Posterior vena cava (tissue), 2 donors: ENCODE measurements at places on chromosomes 5 and 9. TPM values are rescaled to one million over a fixed set of nuclear protein-coding genes. Genes with fewer than 3 reads are reported as not detected.

GLRA1 gene
- not detected for total RNA-seq

INSL6 gene
- total RNA-seq, result not detected

CYLC2 gene
- not detected for total RNA-seq

FCN2 gene
- total RNA-seq, result not detected

LCN12 gene
- total RNA-seq, result 0.88 TPM

KCNV2 gene
- total RNA-seq, result not detected

DNA sequence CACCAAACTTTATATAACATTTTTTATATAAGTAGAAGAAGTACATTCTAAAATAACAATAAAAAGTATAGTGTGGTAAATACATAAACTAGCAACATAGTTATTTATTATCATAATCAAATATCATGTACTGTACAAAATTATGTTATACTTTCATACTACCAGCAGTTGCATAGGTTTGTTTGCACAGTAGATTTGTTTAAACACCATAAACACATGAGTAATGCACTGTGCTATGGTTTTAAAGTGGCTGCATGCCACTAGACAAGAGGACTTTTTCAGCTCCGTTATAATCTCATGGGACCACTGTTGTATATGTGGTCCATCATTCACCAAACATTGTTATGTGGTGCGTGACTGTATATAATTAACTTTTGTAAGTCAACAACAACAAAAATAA is 137.6 kb downstream of the DRD1 start:
- no peak for DNase-seq

GRCh38 chr5:171808951-171809350 is 23.3 kb downstream of the SMIM23 start:
- no peak for DNase-seq

DNA sequence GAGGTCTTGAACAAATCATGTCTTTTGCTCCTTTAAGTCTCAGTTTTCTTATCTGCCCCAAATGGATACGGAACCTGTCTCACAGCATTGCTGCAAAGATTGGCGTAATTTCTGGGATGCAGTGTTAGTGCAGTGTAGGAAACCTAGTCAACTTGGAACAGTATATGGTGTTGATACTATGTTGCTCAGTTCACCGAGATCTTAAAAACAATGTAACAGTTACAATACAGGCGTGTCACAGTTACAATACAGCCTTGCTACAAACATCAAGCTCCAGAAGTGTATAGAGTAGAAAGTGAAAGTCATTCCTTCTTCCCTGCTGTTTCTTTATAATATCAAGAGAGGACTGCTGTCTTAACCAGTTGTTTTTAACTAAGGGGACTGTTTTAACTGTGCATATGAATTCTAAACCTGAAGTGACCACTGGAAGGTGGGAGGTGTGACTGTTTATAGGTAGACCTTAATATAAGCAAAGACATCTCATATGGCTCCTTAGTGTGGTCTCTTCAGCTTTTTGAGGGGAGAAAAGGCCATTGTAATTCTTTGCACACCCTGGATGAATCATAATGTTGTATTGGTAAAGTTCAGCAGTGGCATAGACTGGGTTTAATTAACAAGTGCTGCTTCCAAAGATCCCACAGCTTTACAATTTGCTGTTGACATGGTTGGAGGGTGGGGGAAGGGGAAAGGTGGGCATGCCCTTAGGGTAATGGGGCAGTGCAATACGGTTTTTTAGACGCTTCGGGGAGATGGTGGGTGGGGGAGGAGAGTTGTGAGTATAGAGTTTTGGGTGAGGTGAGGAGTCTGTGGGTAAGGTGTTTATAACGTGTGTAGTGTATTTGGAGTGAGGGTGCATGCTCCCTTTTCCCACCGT is 12.9 kb downstream of the PRRC2B start:
- no peak for DNase-seq

DNA sequence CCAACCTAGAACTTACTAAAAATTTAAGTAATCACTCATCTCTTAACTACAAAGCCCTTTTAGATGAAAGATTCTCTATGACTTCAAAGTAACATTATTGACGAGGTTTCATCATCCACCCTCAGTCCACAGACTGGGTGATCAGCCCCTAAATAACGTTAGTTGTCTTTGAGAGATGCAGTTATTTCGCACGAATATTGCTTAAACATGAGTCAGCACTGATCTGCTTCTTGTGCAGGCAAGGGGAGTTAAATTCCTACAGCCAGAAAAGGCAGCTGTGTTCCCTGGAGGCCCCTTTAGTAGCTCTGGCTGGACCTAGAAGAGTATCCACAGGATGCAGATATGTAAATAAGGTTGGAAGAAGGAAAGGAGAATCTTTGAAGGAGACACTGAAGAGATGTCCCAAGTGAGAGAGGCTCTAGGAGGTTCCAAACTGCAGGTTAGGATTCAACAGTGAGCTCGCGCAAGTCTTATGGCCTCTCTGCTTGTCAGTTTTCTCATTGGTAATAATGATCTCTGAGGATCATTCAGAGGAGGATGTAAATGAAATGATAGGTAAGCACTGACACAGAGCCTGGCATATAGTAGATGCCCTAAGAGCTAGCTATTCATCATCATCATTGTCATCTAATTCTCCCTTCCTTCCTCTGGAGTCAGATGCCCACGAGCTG is 122.2 kb upstream of the MAN2A1 start:
- DNase-seq, result no peak

GRCh38 chr9:137293094-137293481 is 9.0 kb downstream of the NRARP start:
- no peak for DNase-seq

DNA sequence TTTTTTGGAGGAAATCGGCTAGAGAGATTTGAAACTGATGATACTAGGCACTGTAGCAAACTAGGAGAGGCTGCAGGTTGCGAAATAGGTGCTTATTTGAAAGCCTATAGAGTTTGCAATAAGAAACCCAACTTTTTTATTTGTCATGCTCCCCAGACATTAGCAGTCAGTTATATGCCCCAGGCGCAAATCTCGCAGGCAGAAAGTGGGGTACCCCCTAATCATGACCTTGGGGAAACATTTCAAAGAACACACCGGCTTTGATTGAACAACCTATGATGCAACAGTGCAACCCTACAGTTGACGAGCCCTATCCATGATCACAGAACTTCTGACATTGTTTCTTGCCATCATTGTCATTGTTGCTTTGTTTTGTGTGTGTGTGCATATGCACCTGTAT is 510.5 kb downstream of the RAB3C start:
- no peak for DNase-seq

- no peak for DNase-seq
Measured at GRCh38 chr9:81664638-81665222, 24.6 kb downstream of the TLE1 start.

DNA sequence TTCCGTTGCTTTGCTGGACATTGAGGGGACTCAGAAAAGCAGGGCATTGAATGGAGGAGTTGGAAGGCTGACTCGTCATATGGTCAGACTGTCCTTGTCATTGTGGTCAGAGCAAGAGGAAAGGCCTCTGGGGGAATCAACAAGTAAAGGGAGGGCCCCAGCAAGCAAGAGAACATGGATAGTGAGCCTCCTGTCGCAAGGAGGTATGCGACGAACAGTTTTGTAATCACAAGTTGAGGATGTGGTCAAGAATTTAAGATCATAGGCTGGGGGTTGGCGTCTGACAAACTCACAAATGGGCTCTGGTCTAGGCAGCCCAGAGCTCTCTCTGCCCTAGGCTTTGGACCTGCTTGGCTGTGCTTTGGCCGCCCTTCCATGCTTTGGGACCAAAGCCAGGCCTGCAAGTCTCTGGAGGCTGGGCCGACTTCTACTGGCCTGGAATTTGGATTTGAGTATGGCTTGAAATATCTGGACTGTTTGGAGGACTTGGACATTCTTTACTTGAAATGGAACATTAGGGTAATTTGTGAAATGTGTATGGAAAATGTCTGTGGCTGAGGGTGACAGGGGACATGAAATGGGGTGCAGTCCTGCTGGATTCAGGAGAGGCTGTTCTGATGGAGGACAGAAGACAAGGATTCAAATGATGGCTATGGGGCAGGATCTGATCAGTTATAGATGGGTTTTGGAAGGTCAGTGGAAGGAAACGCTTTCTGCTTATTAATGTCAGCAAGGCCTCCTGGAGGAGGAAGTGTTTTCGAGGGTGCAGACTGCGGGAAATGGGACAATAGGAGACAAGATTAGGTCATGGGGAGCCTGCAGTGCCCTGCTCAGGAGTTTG is 19.2 kb upstream of the NDST1 start:
- peak; percentile 91 for DNase-seq

DNA sequence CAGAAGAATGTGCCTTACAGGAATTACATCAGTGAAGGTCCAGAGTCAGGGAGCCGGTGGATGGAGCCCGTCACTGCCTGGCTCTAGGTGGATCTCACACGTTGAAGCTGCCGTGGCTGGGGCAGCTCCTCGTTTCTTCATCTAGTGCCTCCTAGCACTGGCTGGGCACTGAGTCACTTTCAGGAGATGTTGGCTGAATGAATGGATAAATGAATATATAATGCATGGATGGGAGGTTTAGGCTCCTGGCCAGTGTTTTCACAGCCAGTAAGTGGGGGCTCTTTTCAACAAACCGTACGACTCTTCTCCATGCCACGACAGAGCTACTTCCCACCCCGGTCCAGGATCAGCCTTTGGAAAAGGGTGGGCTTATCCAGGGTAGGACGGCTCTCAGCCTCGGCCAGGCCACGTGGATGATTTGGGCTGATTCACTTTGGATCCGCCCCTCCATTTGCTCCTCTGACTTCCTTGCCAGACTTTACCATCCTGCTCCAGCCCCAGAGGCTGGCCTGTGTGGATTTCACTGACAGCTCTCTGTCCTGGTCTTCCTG is 1.3 kb upstream of the SH3PXD2B start:
- DNase-seq, result peak; percentile 87

GRCh38 chr9:89597711-89598362 is 7.0 kb upstream of the GADD45G start:
- DNase-seq, result peak; percentile 43

DNA sequence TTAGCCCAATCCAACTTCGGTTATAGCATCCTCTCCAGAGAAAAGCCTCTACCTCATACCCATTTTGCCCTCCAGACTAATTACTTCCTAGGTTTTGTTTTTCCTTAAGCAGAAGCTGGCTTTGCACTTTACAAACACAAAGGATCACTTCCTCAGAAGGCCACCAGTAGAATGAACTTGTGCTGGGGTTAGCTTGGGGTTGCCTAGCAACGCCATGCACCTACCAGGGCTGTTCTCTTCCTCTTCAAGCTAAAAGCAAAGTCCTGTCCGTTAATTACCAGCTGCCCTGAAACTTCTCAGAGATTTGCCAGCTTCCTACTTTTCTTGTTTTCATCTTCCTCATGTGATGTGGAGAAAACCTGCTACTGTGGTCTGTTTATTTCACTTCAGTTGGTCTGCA is 132.0 kb upstream of the WWC1 start:
- no peak for DNase-seq

DNA sequence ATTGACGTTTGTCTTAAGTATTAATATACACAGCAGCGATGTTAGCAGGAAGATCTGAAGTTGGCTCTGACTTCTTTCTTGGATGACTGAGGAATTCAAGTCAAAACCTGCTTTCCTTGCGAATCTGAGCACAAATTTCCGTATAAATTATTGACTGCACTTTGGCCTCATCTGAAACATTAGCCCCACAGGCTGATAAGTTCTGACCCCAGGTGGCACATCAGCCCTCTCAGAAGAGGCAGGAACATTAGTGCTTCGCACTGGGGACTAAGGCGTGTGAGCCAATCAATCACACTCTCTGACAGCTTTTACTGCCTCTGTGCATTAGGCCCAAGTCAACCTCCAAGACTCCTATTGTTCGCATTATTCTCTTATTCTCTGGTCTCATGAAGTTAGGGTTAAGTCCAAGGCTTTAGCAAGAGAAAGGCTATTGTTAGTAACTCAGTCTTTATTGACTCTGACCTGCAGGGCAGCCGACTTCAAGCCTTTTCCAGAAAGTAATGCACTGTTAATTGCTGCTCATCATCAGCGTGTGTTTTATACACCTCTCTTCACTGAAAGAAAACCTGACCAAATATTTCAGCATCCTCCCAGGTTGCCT is 84.2 kb downstream of the ZNF608 start:
- no peak for DNase-seq

- no peak for DNase-seq
Measured at GRCh38 chr9:74358959-74359358, 138.2 kb upstream of the RORB start.

GRCh38 chr5:100828071-100828897 is 74.8 kb downstream of the ST8SIA4 start:
- no peak for DNase-seq

DNA sequence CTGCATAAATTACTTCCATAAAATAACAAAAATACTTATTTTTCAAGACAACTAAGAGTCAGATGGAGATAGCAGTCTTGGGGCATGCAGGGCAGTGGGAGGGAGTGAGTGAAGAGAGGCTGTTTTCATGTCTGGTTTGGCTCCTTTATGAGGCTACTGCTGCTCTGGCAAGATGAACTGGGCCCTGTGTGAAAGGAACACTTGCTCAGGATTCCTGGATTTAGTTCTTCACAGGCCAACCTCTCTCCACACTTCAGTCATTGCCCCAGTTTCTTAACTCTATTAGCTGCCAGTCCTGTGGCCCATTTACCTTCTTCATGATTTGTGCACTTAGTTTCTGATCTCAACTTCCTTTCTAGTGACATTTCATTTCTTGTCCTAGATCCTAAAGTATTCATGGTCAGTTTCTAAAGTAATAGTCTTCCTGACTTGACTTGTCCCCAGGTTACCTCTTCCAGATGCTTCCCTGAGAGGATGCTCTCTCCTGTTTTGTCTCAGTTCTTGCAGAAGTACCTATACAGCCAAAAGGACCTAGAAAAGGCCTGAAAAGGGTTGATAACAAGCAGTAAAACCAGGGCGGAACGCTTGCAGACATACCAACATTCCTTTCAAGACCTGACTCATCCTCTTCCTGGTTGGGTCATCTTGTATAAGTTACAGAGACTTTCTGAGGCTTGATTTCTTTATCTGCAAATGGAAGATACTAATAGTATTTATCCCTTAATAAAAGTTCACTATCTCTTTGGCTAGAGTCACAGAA is 77.0 kb upstream of the ZFAND5 start:
- no peak for DNase-seq

DNA sequence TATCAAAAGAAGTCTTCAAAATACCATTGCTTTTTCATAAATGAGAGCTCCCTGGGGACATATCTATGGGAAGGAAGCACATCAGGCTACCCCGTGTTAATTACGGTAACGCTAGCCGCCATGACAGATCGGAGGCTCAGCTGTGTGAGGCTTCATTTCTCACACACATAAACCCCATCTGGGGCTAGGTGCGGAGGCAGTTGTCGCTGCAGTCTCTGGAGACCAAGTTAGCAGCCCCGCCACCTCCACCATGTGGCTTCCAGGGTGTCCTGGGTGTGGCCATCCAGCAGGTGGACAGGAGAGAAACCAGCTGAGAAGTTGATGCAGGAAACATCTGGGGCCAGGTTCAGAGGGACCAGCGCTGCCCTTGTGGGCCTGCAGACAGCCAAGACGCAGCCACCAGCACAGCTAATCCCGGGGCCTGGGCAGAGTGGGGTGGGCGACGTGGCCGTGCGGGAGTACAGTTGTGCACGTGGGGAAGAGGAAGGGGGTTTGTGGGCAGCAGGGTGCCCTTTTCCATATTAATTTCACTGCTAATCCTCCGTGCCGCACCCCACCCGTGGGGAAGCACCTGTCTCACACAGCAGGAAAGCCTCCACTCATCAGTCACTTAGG is 426.5 kb downstream of the IRX1 start:
- no peak for DNase-seq

- DNase-seq, result no peak
Measured at GRCh38 chr5:57594436-57594835, 111.8 kb upstream of the ACTBL2 start.

GRCh38 chr5:73515232-73515631 is 17.0 kb downstream of the BTF3 start:
- DNase-seq, result no peak
